HFFc6 (cell line): ENCODE measurements at places on chromosomes 1 and 21. TPM values are rescaled to one million over a fixed set of nuclear protein-coding genes. Genes with fewer than 3 reads are reported as not detected.
A peak's percentile ranks its signal among the peaks of the same experiment; 100 is the strongest.

Gene FAM163A
- not detected in 3 replicates for total RNA-seq

Gene LRRC39
- total RNA-seq = 0.11 to 0.26 TPM (median 0.17 TPM) in 3 replicates

Gene CLCA4
- not detected in 3 replicates for total RNA-seq

Gene TTC22
- total RNA-seq = not detected in 2 replicates

Gene CAPN8
- not detected in 3 replicates for total RNA-seq

Gene ABCA4
- 0.09 TPM in 2 of 3 replicates, not detected in the other for total RNA-seq

Gene LCE2B
- total RNA-seq = not detected in 2 replicates

Gene SNIP1
- total RNA-seq = 15.7 to 19.4 TPM (median 18.0 TPM) in 3 replicates

Gene ATP5IF1
- total RNA-seq = 150 to 165 TPM (median 153 TPM) in 3 replicates

DNA sequence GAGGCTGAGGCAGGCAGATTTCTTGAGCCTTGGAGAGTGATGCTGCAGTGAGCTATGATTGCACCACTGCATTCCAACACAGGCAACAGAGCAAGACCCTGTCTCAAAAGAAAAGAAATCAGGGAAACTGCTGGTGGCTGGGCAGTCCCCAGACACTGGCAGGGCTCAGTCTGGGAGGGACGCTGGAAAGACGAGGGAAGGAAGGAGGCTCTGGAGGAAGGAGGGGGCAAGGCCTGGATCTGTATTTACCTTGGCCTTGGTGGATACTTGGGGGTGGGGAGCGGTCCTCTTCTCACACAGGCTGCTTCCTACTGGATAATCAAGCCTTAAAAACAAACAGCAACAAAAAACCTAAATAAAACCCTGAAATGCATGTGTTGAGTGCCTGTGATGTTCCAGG is 24.4 kb downstream of the KCNQ4 start:
- DNase-seq = no peak

DNA sequence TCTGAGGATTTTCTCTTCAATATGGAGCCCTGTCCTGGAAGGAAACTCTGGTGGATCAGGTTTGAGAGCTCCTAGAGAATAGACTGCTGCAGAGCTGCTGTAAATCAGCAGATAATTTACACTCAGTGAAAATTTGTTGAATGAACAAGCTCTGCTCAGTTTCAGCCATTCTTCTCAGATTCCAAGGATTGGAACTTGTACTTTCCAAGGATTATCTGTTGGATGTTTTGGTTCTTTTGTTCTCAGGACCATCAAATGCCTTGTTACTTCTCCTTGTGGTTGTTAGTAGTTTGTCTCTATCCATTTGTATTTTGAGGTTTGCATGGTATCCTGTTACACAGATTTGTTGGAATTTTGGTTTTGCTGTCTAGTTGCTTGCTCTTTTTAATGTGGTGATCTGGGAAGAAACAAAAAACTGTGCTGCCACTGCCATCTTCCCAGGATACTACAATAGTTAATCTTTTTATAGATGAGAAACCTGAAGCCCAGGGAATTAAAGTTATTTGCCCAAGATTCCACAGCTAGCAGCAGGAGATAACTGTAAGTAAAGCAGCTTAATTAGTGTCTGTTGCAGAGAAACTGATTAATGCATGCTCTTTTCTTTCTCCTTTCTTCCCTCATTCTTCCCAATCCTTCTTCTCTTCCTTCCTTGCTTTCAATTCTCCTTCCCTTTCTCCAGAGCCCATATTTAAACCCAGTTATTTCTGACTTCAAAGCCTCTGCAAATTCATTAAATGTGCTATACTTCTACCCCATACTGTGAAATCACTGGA is 21.7 kb upstream of the KIFAP3 start:
- no peak for DNase-seq

DNA sequence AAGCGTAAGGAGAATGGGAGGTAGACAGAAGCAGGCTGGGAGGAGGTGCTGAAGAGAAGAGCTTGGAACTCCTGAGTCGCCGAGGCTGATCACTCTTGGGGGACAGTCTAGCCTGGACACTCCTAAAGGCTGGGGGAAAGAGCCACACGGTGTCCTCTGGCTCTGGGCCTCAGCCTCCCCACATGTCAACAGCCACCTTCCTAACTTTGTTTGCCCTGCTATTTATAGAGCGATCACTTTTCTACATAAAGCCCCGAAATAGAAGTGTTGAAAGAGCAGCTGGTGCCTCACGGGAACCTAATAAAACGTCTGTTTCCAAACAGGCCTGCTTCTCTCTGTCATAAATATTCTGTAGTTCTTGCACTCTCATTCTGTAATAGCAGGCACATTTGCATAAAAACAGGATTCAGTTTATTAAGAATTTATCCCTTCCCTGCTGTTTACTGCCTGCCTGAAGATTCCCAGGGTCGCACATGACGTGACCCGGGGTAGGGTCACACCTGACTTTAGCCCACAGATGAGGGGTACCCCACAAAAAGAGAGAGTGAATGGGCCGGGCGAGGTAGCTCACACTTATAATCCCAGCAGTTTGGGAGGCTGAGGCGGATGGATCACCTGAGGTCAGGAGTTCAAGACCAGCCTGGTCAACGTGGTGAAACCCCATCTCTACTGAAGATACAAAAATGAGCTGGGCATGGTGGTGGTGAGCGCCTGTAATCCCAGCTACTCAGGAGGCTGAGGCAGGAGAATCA is 212.5 kb downstream of the TOMM20 start:
- DNase-seq = no peak

GRCh38 chr1:110434946-110435345 is 16.0 kb upstream of the PROK1 start:
- no peak for DNase-seq

- DNase-seq = no peak
Observed at GRCh38 chr1:232300466-232300865, 329.5 kb downstream of the SIPA1L2 start.

- DNase-seq = no peak
Observed at GRCh38 chr1:247864644-247865043, 7.7 kb downstream of the TRIM58 start.

DNA sequence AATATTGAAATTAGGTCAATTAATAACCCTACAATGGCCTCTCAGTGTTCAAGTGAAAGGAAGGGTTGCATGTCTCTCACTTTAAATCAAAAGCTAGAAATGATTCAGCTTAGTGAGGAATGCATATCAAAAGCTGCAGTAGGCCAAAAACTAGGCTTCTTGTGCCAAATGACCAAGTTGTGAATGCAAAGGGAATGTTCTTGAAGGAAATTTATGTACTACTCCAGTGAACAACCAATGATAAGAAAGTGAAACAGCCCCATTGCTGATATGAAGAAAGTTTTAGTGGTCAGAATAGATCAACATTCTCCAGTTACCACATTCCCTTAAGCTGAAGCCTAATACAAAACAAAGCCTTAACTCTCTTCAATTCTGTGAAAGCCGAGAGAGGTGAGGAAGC is 10.0 kb downstream of the MAEL start:
- no peak for DNase-seq

- no peak for DNase-seq
Observed at GRCh38 chr1:170863621-170864020, 71.7 kb upstream of the MROH9 start.

GRCh38 chr1:30768159-30768829 is 10.7 kb upstream of the LAPTM5 start:
- DNase-seq = no peak

GRCh38 chr21:46038341-46038829 is 56.8 kb downstream of the COL6A1 start:
- no peak for DNase-seq

GRCh38 chr1:29286194-29286767 is 50.0 kb downstream of the PTPRU start:
- no peak for DNase-seq

DNA sequence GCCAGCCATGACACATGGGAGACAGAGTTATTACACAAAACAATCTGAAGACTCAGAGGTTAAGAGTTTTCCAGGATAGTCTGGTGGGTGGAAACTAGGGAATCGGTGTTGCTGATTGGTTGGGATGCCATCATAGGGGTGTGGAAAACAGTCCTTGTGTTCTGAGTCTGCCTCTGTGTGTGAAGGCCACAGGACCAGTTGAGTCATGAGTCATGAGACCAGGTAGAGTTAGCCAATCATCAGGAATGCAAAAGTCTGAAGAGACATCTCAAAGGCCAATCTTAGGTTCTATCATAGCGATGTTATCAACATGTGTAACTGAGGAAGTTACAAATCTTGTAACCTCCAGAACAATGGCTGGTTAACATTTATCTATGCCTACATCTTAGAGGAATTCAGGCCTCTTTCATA is 49.7 kb upstream of the NEK7 start:
- peak; percentile 69 for DNase-seq

- DNase-seq = no peak
Observed at GRCh38 chr1:76955652-76956051, 88.4 kb downstream of the ST6GALNAC5 start.

- DNase-seq = peak; percentile 62
Observed at GRCh38 chr1:12434174-12434573, 183.8 kb downstream of the DHRS3 start.

DNA sequence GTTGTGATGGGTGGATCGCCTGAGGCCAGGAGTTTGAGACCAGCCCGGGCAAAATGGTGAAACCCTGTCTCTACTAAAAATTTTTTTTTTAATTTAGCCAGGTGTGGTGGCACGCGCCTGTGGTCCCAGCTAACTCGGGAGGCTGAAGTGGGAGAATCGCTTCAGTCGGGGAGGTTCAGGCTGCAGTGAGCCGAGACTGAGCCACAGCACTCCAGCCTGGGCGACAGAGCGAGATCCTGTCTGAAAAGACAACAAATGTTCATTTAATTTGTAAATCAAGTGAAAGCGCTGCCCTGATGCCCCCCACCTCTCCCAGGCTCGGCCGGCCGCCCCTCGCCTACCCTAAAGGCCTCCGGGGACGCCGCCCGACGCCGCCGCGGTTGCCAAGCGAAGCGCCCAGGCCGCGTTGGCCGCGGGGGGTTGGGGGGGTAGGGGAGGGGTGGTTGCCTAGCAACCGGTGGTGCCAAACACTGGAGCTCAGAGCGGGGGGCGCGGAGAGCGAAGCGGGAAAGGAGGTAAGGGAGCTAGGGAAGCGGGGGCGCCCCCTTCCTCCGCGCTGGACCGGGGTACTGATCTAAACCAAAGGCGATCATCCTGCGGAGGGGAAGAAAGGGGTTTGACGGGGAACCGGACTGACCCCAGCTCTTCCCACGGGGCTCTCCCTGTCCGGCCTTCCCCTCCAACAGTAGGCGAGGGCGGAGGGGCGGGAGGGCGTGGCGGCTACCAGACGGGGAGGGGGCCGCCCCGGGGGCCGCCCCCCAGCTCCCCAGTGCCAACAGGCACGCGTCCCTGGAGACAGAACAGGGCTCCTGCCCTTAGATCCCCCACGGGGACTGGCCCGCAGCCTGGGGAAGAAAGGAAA is at the start of gene TEKT2:
TEKT2 (plus strand) TSS at position 460 of the 862 bp plus-strand sequence. CDS start 828 bp downstream, outside the sequence.
- no peak for DNase-seq

GRCh38 chr1:212667223-212668139 is 32.2 kb downstream of the BATF3 start:
- DNase-seq = peak; percentile 98

DNA sequence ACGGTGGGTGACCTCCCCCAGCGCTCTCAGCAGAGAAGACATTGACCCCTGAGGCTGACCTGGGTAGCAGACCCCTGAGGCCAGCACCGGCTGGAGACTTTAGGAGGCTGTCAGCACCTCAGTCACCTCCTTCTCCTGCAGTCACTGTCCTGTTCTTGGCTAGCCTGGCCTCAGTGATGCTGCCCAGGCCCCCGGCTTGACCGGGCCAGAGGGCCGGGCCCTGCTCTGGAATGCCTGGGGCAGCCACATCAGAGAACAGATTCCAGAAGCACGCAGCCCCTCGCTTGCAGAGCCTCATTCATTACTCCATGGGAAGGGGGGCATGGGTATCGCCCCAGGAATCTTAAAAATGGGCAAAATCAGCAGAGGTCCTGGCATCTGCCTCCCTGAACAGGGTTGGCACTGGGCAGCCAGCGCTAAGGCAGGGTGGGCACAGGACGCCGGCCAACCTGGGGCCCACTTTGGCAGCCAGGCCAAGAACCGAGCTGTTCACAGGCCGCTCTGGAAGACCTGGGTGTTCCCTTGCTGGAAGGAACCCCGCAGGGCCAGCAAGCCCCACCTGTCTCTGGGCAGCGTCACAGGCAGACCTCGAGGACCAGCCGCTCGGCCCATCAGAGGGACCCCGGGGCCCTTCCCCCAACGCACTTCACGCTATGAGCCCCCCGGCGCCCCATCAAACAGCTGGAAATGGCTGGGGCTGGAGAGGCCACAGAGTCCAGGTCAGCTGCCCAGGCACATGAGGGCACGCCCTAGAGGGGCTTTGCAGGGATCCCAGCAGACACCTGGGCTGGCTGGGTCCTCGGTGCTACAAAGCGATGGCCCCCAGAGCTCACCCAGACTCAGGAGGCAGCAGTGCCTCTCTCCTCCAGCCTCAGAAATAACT is 45.1 kb downstream of the MEGF6 start:
- DNase-seq = no peak

- DNase-seq = no peak
Observed at GRCh38 chr1:66711420-66711819, 40.8 kb upstream of the DYNLT5 start.

GRCh38 chr1:212315907-212316306 is 30.7 kb downstream of the PPP2R5A start:
- peak; percentile 38 for DNase-seq

GRCh38 chr1:119225831-119226230 is 85.4 kb upstream of the WARS2 start:
- DNase-seq = no peak

DNA sequence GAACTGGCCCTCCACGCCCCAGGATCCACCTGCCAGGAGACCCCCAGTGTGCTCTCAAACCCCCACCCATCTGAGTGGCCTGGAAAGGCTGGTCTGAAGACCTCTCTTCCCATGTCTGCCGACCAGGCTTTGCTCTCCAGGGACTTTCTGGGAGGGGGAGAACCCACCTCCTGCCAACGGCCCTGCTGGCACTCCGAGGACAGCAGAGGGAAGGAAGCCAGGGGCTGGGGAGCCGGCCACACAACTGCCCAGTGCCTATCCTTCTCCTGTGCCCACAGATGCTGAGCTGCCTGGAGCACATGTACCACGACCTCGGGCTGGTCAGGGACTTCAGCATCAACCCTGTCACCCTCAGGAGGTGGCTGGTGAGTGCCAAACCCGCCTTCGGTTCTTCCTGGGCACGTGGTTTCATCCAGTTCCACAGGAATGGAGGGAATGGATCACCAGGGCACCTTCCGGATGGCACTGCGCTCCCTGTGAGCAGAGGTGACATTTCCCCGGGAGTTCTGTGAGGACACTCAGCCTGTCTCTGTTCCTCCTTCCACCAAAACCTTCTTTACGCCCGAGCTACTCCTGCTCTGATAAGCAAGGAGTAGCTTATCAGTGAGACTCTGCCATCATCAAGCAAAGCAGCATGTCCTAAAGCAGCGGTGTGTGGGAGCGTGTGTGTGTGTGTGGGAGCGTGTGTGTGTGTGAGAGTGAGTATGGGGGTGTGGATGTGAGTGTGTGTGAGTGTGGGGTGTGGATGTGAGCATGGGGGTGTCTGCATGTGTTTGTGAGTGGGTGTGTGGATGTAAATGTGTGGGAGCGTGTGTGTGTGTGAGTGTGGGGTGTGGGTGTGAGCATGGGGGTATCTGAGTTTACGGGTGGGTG is 105.5 kb downstream of the PDE9A start:
- DNase-seq = no peak

- no peak for DNase-seq
Observed at GRCh38 chr1:171346881-171347280, 32.9 kb downstream of the FMO4 start.

- no peak for DNase-seq
Observed at GRCh38 chr1:154611150-154611862, 3.3 kb upstream of the ADAR start.
